ENCODE measurements at places on chromosomes 13 and 19.

DNA sequence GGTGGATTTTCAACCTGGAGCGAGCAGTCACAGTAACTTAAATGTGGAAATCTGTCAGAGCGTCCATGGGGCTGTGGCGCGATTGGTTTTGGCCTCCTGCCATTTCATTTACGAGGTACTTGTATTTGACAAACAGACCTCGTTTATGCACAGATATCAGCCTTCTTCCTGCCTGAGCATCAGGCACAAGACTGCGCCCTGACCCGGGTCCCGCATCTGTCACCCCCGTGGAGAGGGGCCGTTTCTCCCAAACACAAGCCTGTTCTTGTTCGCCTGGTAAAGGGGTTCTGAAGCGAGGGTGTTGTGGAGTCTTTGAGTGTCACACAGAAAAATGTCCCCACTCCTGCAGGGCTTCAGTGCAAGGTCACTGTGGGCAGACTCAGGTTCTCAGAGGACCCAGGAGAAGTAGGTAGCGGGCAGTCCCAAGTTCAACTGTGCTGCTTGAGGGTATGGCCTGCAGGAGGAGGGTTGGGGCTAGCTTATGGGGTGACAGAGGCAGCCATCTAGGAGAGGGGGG lies 202.3 kb downstream of the URI1 start:
- DNase-seq, result no peak

DNA sequence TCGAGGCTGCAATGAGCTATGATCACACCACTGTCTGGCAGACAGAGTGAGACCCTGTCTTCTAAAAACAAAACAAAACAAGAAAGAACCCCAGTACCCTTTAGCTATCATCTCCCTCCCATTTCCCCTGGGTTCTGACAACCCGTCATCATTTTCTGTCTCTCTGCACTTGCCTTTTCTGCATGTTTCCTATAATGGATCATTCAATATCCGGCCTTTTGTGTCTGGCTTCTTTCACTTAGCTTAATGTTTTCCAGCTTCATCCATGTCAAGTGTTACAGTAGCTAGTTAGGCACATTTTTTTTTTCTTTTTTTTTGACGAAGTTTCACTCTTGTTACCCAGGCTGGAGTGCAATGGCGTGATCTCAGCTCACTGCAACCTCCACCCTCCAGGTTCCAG lies 16.5 kb downstream of the AP2S1 start:
- no peak for DNase-seq

DNA sequence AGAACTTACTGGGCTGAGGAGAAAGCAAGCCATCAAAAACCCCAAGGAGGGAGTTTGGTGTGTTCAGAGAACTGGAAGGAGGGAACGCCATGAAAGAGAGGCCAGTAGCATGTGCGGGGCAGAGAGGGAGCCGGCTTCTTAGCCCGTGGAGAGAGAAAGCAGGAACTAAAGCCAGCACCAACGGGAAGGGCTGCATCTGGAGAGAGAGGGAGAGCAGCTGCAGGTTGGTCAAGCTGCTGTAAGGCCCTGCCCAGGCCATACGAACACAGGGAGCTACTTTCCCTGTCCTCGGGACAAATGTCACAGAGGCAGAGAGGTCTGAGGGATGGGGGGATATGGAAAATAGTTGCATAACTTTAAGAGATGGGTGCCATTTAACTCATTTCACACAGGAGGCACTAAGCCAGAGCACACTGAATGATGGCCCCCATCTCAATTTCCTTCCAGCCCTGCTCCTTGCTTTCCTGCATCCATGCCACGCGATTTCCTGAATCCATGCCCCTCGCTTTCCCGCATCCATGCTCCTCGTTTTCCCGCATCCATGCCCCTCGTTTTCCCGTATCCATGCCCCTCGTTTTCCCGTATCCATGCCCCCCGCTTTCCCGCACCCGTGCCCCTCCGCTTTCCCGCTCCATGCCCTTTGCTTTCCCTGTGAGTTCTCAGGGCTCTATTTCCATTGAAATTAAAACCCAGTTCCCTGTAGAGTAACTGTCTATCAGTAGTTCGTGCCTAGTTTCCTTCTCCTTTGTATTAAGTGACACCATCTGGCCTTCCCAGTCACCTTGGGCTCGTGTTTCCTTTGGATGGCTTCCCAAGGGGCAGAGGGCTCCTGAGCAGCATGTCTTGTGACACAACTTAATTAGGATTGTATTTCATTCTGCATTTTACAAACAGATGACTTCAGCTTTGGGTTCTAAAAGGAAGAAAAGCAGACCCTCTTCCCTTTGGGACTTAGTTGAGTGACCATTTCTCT lies 31.5 kb upstream of the TPT1 start:
- DNase-seq, result no peak

DNA sequence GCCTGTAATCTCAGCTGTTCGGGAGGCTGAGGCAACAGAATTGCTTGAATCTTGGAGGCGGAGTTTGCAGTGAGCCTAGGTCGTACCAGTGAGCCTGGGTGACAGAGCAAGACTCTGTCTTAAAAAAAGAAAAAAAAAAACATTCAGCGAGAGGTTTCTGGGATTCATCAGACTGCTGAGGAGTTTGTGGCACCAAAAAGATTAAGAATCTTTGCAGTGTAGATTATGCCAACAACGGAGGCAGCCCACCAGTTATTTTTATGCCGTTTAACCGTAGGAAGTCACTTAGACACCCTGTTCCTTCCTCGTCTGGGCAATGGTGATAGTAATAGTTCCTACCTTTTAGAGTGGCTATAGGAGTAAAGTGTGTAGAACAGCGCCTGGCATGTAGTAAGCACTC lies 2.5 kb downstream of the COX6B1 start:
- no peak for DNase-seq

GRCh38 chr19:289651-290371 lies 1.4 kb downstream of the PLPP2 start:
- peak; percentile 87 for DNase-seq

GRCh38 chr19:55644842-55645511 lies 1.5 kb downstream of the ZNF581 start:
- DNase-seq, result no peak

GRCh38 chr13:37656247-37656940 lies 57.8 kb upstream of the POSTN start:
- no peak for DNase-seq

DNA sequence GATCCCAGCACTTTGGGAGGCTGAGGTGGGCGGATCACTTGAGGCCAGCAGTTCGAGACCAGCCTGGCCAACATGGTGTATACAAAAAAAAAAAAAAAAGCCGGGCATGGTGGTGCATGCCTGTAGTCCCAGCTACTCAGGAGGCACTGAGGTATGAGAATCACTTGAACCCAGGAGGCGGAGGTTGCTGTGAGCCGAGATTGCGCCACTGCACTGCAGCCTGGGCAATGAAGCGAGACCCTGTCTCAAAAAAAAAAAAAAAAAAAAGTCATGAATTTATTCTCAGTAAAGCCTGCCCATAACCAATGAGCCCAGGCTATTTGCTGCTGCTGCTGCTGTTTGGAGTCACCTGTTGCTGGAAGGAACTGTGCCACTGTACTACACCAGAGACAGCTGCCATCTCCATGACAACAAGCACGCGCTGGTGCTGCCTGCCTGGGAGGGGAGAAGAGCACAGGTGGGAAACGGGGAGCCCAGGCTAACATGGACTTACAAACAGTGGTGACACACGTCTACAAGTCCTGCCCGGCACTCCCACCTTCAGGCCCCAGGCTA lies 11.3 kb downstream of the ZFR2 start:
- DNase-seq, result peak; percentile 55

GRCh38 chr13:100443998-100444328 lies 144.6 kb downstream of the GGACT start:
- no peak for DNase-seq

- DNase-seq, result peak; percentile 71
These were observed 1.1 kb upstream of the FARP1 start for GRCh38 chr13:98141509-98142379.

DNA sequence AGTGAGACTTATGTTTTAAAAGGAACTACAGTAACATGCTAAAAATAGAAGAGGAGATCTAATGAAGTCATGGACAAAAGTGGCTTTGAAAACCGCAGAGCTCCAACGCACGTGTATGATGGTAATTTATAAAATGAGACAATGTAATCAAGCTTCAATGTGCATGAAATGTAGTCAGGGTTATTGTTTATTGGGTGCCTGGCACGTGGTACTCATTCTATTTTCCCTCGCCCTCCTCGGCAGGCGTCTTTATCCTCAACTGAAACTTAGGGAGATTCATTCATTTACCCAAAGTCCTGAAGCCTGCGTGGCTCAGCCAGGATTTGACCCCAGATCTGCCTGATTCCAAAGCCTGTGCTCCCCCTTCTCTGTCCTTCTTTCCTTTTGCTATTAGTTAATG lies 79.8 kb downstream of the CHST8 start:
- no peak for DNase-seq

Measured in stomach (tissue), 19 donors.